ENCODE measurements at places on chromosomes 3 and 15.

- peak; percentile 72 for DNase-seq
Observed at GRCh38 chr3:170040418-170040817, 2.6 kb downstream of the GPR160 start.

GRCh38 chr15:27899583-27900285, 199.4 kb downstream of the OCA2 start:
- DNase-seq: no peak

DNA sequence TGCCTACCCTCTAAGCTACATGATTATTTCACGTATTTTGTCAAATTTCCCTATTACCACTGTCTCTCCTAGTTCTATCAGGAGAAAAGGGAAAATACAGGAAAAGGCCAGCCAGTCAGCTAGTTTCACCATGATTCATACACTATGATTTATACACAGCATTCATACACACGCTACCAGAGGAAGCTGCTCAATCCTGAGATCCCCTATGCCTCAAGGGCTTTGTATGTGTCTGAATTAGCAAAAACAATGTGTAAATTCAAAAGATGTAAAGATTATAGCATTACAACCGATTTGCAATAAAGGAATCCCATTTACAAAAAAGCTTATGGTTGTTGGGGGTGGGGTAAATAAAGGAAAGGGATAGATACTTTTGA, 3.1 kb upstream of the ACKR4 start:
- no peak for DNase-seq

- no peak for DNase-seq
Observed at GRCh38 chr3:63309768-63310167, 31.7 kb downstream of the SYNPR start.

DNA sequence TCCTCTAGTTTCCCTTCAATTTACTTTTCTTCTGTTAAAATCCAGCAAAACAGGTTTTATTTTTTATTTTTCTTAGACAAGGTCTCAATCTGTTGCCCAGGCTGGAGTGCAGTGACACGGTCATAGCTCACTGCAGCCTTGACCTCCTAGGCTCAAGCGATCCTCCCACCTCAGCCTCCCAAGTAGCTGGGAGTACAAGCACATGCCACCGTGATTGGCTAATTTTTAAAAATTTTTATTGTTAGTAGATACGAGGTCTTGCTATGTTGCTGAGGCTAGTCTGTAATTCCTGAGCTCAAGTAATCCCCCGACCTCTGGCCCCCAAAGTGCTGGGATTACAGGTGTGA, 41.6 kb downstream of the ILDR1 start:
- no peak for DNase-seq

GRCh38 chr3:23840521-23840920, 34.8 kb downstream of the UBE2E1 start:
- DNase-seq: peak; percentile 16

- DNase-seq: no peak
Observed at GRCh38 chr3:194275291-194275690, 75.8 kb downstream of the CPN2 start.

GRCh38 chr15:49023354-49023753, 22.9 kb downstream of the SECISBP2L start:
- DNase-seq: no peak

DNA sequence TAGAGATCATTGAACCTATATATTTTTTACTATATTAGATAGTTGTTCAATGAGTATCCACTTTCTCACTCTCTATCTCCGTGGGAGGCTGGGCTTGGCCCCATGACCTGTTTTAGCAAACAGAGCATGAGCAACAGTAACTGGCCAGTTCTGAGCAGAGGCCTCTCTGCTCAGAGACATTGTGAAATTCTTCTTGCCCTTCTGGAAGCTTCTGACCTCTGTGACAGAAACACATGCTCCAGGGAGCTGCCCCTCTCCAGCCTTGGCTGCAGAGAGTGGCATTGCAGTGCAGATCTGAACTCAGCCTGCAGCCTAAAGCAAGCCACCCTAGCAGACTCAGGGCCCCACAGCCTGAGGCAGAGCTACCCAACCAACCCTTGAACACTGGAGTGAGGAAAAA, 20.5 kb downstream of the FAM240A start:
- no peak for DNase-seq

- no peak for DNase-seq
Observed at GRCh38 chr3:50314342-50314741, 8.2 kb downstream of the HYAL2 start.

- DNase-seq: no peak
Observed at GRCh38 chr3:101509811-101510210, 3.2 kb downstream of the SENP7 start.

- DNase-seq: no peak
Observed at GRCh38 chr15:75064846-75065245, 41.5 kb downstream of the PPCDC start.

DNA sequence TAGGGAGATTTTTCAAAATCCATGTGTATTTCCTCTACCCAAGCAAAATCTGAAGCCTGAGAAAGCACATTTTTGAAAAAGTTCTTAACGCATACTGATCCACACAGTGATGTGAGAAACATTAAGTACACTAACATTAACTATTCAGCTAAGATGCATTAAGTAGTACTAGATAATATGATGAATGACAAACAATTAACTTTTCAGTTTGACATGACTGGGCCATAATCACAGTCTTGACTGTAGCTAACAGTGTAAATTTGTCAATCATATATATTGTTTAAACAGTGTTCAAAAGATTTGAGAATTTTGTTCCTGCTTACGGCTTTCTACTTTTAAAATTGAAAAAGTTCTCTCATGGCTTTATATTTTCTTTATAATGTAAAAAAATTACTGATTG, 72.0 kb downstream of the CNTN3 start:
- no peak for DNase-seq

GRCh38 chr3:76700323-76700722, 339.6 kb upstream of the ROBO2 start:
- DNase-seq: no peak

DNA sequence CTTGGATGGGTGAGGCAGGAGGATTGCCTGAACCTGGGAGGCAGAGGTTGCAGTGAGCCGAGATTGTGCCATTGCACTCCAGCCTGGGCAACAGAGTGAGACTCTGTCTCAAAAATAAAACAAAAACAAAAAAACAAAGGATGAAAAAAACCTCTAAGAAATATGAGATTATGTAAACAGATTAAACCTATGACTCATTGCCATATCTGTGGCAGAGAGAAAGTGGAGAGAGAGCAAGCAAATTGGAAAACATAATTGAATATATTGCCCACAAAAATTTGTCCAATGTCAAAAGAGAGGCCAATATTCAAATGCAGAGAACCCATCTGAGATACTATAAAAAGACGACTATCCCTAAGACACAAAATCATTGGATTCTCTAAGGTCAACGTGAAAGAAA, 1106.0 kb downstream of the OTOL1 start:
- no peak for DNase-seq

DNA sequence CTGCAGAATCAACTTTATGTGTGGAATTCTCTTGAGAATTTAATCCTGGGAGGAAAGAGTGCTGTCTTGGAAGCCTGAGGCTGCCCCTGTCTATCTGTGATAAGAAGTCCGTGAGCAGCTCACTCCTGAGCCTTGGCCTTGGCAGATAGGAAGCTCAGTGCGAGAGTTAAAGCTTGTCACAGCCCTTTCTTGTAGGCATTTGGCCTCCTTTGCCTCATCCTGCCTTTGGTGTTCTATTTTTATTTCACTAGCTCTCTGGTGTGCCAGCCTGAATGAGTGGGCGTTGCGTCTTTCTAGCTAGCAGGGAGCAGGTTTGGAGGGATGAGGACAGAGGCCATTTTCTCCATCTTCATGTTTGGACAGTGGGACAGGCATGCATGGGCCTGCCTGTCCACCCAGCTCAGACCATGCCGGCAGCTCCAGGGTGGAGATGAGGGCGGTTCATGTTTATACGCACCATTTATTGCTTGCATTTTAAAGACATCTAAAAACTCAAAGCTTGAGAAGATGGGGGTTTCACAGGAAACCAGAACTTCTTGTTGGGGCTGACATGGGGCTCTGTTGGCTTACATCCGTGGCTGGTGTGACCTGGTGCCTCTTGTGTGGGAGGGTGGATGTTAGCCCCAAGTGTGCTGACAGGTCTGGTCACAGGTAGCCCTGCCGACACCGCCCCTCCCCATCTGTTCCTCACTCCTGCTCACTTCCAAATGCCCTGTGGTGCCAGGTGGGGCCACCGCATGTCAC, 29.8 kb downstream of the IRAK2 start:
- no peak for DNase-seq

DNA sequence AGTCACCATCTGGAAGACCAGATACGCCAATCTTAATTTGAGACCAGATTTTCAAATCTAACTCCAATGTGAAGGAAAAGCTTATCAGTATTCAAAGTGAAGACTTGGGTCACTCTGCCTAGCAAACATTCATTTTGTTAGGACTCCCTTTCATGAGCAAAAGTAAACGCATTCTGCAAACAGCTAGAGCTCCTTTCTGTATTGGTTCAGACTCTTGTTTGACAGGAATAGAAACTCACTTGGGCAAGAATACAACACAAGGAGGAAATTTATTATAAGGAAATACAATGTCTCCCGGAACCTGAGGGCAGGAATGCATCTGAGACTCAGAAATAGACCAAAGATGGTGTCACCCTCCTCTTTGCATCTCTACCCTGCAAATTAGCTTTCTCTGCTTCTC, 558.6 kb downstream of the TAFA4 start:
- no peak for DNase-seq

DNA sequence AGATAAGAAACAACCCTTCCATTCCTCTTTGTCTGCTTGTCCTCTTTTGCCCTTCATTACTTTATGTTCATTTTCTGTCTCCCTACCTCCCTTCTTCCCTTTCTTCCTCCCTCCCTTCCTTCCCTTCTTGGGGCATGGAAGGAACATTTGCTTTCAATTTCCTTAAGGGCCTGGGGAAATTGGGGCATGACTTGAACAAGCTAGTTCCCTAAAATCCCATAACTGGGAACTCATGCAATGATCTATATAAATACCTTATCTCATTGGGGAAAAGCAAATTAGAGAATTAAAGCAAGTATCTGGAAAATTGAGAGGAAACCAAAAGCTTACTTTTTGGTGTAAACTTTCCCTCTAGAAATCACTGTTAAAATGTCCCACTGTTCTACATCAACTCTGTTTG, 35.7 kb downstream of the BOC start:
- no peak for DNase-seq

- DNase-seq: peak; percentile 55
Observed at GRCh38 chr3:129576514-129577352, 29.7 kb downstream of the PLXND1 start.

GRCh38 chr3:187747506-187747905, 2.2 kb upstream of the BCL6 start:
- no peak for DNase-seq

DNA sequence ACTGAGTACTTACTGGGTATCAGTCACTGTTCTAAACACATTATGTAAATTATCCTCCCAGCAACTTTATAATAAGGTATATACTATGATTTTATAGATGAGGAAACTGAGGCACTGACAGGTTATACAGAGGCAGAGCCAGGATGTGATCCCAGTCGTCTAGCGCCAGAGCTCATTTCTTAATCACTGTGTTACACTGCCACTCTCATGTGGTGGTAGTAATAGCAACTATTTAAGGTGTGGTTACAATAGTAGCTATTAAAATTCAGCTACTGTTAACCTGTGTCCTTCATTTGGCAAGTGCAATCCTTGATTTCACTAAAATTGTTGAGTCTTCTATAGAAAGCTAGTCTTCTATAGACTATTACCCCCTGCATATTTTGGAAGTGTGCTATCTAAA, 43.1 kb upstream of the TRPC1 start:
- DNase-seq: no peak

DNA sequence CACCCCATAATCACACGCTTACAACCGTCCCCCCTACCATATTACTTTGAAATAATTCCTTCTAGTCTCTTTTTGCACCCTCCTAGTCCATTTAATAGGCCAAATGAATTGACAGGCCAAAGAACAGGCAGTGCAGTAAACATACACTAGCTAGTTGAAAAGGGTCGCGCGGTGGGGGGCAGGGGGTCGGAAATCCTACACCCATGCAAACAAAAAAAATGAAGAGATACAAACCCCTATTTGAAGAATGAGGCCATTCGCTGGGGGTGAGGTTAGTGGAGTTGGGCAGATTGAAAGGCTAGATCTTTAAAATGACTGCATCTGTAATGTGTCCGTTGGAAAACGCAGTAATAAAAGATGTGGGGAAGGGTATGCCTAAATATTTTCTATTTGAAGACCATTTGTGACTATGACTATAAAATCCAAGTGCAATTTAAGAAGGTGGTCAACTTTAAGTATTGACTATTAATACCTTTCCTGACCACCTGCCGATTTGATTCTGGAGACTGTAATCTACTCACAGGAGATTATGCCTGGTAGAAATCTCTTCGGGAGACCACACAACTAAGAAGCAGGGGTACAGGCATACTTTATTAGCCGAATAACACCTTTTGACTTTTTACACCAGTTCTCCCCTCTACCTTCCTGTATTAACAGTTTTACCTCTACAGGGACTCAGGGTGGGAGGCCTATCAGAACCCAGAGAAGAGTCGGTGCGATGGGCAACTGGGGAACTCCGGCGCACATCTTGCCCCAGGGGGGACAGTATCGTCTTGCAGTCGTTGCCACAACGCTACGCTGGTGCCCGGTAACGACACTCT, 762 bp upstream of the ARL6 start:
- DNase-seq: peak; percentile 85

DNA sequence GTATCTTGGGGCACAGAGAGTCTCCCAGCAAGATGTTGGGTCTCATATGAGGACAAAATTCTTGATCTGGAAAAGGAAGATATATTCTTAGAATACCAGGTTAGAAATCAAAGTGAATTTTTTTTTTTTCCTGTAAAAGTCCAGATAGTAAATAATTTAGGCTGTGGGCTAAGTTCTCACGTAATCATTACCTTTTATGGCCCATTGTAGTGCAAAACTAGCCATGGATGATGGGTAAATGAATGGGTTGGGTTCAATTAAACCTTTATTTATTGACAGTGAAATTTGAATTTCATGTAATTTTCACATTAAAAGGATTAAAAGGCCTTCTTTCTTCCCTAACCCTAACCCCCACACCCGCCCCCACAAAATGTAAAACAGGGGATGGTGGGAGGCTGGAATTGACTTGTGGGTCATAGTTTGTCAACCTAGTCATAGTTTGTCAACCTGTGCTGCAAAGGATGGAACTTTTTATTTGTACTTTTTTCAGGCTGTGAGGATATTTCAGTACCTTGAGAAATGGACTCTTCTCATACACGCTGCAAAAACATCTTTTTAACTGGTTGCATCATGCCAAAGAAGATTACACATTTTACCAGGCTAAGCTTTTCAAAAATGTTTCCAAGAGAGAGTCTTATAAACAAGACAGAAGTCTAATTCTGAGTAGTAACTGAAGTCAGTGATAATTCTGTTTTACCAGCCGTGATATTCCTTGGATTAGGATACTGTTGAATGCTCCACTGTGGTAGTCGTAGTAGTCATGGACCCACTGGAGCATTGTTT, 138.8 kb downstream of the AKAP13 start:
- DNase-seq: no peak

DNA sequence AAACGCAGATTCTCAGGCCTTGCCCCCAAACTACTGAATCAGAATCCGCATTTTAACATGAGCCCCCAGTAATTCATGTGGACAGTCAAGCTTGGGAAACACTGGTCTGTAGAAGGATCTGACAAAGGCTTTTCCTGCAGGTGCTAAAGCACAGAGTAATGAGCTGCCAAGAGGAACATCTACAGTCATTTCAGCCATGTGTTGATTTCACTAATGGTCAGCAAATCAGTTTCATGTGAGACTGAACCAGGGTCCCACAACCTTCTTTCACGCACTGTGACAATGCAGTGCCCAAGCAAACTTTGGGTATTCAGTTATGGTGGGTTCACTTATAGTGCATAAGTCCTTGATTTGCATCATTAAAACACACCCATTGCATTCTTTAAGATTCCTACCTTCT, 237.6 kb downstream of the TUSC7 start:
- no peak for DNase-seq

Data from NCI-H82 (cell line).